ENCODE measurements at places on chromosomes 12 and 14.

DNA sequence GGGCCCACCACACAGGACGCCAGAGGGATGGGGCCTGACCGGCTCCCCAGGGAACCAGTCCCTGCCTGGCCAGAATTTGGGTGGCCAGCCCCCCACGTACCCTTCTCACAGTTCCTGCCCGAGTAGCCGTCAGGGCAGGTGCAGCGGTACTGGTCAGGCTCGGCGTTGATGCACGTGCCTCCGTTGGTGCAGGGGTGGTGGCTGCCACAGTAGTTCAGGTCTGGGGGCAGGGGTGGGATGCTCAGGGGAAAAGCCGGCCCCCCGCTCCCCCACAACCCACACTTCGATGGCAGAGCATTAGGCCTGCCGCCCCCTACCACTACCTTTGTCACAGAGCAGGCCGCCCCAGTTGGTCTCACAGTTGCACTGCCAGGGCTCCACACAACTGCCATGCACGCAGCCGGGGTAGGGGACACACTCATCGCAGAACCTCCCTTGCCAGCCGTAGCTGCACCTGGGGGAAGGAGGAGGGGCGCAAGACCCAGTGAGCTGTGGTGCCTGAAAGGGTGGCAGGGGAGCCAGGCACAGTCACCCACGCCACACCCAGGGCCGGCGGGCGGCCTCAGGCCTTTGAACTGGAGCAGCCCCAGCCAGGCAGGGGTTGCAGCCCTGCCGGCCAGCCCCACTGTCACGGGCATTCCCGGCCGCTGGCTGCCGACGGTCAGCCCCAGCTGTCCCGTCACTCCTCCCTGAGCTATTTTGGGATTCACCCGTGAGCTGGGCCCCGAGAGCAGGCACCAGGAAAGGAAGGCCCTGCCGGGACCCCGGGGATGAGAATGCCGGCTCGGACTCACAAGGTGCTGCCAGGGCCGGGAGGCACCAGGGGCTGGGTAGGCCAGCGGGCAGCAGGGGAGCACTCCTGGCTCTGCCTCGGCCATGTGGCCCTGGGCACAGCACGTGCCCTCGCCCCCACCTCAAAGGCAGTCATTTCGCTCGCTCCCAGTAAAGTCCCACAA, 16.5 kb downstream of the JAG2 start:
- DNase-seq = no peak

- DNase-seq = no peak
These were observed 449.1 kb upstream of the SOX5 start for GRCh38 chr12:24398605-24399004.

GRCh38 chr12:48997719-48998496, 1.3 kb downstream of the DDN start:
- DNase-seq = no peak

GRCh38 chr12:75479963-75480461, 543 bp upstream of the GLIPR1 start:
- no peak for DNase-seq

GRCh38 chr14:41303506-41303905, 303.2 kb upstream of the LRFN5 start:
- no peak for DNase-seq

- no peak for DNase-seq
These were observed 199.5 kb upstream of the PLEKHG7 start for GRCh38 chr12:92503029-92503931.

DNA sequence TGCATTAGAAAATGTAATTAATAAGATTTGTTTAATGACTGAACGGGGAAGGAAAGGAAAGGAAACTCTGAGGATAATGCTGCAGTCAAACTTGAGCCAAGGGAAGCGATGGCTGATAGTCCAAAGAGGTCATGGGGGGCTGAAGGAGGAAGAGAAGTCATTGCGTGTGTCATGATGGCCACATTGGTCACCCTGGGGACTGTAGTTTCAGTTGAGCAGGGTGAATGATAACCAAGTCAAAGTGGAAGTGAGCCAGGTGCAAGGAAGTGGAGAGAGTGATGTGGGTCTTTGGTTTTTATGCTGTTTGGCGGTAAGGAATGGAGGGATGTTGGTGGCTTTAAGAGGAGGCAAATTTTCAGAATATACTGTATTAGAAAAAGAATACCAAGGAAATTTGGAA, 21.6 kb downstream of the C12orf75 start:
- no peak for DNase-seq

Data from esophagus squamous epithelium (tissue), 5 donors.